ENCODE measurements at places on chromosomes 6 and 20. TPM values are rescaled to one million over a fixed set of nuclear protein-coding genes. Genes with fewer than 3 reads are reported as not detected.
A peak's percentile ranks its signal among the peaks of the same experiment; 100 is the strongest.

The GNL1 gene
- polyA plus RNA-seq, result 77.8 TPM

- DNase-seq, result no peak
Observed at GRCh38 chr6:162082520-162082919, 645.0 kb downstream of the PRKN start.

DNA sequence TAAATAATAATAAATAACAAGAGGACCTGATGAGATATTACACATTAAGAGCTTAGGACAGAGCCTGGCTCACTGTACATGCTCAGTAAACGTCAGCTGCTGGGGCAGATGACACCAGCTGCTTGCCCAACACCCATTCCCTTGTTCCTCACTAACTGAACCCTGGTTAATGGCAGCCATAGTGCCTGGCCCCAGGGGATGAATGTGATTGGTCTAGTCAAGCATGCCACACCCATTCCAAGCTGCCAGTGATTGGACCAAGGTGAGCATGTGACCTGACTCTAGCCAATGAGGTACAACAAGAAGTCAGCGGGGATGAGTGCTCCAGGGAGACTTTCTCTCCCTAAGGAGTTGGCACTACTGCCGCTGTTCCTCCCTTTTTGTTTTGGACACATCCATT lies 85.1 kb upstream of the PTPN1 start:
- DNase-seq, result no peak

- no peak for DNase-seq
Observed at GRCh38 chr6:54010340-54011276, 100.6 kb upstream of the MLIP start.

The APCDD1L gene
- polyA plus RNA-seq, result 0.62 TPM

DNA sequence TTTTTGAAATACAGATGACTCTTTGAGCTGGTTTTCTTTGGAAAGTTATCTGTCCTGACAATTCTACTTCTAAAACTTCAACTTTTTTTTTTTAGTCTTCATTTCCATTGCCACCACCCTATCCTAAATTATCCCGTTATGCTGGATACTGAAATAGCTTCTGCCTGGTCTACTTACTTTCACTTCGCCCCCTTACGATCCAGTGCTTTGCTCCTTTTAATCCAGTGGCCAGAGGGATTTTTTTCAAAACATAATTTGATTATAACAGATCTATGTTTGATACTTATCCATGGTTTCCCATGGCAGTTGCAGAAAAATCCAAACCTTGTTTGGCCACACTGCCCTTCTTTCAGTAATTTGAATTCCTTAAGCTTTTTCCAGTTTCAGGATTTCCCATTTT lies 27.4 kb downstream of the ASXL1 start:
- DNase-seq, result no peak

- no peak for DNase-seq
Observed at GRCh38 chr6:158958504-158959386, 41.3 kb downstream of the RSPH3 start.

The TREML2 gene
- polyA plus RNA-seq, result not detected

The BMP6 gene
- polyA plus RNA-seq, result 24.9 TPM

GRCh38 chr6:142944124-142945048 lies 590 bp downstream of the HIVEP2 start:
- peak; percentile 95 for DNase-seq

The CTAGE9 gene
- polyA plus RNA-seq, result not detected

The UNC93A gene
- polyA plus RNA-seq, result not detected

DNA sequence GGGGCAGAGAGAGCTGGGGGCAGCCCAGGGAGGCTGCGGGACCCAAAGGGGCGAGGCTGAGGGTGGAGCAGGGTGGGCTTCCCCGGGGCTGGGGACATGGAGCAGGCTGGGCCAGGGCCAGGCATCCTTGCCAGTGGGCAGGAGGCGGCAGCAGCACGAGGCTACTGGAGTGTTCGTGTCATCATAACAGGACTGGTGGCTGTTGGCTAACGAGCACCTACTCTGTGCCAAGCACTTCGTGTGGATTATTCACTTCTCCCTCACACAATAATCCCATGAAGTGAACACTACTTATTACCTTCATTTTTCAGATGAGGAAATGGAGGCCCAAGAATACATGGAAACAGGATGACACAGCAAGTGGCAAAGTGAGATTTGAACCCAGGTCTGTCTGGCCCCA lies 41.7 kb downstream of the GRM4 start:
- no peak for DNase-seq

- DNase-seq, result peak; percentile 39
Observed at GRCh38 chr6:166275714-166276166, 32.5 kb downstream of the PRR18 start.

The TNXB gene
- 13.3 TPM for polyA plus RNA-seq

DNA sequence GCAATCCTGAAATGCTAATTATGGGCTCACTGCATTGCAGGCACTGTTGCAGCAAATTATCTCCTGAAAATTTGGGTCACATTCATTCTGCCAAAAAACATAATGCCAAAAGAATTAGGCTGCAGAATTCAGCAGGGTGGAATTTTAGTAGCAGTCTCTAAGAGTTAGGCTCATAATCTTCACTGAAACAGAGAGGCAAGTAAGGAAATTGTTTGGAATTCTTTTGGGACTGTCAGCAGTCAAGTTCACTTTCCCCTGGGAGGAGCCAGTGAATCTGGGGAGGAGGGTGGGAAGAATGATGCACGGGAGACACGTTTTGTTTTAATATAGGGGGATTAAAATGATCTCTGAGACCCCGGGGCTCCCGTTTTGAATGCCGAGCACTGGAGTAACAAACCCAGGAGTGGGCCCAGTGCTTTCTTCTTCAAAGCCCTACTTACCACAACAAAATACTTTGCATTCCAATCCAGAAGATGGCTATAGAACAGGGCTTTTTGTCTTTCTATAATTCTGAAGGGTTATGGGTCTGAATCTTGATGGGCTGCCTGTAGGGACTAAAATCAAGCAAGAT lies 44.7 kb downstream of the SOBP start:
- DNase-seq, result no peak

The ABCF1 gene
- 60.6 TPM for polyA plus RNA-seq

DNA sequence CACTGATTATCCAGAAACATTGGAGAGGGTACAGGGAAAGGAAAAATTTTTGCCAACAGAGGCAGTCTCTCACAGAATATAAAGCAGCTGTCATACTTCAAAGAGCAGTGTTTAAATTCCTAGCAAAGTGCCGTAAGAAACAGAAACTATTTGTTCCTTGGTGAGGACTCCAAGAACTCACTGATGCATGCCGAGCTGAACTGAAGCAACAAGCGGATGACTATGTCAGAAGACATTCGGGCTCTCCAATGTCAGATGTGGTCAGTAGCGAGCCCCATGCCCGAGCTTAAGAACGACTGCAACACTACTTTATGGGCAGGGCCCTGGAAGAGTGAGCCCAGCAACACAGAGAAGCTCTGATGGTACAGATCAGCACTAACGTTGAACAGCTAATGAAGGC lies 54.7 kb downstream of the OR2B6 start:
- DNase-seq, result no peak

GRCh38 chr20:25676164-25676809 lies 20.4 kb downstream of the ZNF337 start:
- DNase-seq, result no peak

The PRL gene
- polyA plus RNA-seq, result 0.58 TPM

- no peak for DNase-seq
Observed at GRCh38 chr6:4506223-4506622, 270.0 kb upstream of the CDYL start.

DNA sequence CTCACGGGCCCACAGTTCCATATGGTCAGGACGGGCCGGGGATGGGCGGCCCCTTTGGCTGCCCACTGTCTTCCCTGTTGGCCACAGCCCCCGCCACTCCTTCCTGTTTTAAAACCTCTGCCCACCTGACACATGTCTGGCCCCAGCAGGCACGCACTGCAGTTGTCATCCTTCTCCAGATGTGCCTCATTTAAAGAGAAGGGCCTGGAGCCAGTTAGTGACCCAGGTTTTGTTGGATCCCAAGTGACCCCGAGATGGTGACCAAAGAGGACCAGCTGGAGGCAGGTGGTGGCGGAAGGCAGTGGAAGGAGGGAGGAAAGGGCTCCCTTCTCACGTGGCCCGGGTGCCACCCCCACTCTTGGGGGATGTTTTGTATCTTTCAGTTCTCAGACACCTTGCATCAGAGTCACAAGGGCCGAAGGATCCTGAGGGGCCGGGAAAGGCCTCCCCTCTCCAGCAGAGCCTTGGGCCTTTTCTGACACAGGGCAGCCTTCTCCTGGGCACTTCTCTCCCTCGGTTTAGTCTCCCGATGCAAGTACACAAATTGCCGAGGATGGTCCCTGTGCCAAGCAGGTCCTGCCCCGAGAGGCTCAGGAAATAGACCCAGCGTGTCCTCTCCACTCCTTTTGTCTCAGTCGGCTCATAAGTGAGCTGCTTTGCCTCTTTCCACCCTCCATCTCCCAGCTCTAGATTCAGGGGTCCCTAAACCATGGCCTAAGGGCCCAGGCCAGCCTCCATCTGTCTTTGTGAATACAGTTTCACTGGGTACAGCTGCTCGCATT lies 117.6 kb downstream of the SULF2 start:
- DNase-seq, result no peak

The HEY2 gene
- 12.7 TPM for polyA plus RNA-seq

DNA sequence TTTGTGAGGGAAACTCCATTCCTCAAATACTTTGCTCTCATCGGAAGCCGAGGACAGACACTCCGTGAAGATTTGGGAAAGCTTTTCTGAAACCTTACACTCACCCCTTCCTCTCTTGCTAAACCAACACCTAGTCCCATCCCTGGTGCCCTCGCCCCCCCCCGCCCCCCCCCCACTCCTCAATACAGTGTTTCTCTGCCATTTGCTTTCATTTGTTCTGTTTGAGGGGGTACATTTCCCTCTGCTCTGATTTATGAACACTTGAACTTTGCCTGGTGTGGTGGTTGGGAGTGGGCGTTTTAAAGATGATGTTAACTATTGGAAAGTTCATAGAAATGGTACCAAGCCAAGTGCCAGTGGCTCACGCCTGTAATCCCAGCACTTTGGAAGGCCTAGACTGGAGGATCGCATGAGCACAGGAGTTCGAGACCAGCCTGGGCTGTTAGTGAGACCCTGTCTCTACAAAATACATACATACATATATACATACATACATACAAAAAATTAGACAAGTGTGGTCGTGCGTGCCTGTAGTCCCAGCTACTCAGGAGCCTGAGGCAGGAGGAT lies 1.1 kb downstream of the RAB32 start:
- peak; percentile 13 for DNase-seq

DNA sequence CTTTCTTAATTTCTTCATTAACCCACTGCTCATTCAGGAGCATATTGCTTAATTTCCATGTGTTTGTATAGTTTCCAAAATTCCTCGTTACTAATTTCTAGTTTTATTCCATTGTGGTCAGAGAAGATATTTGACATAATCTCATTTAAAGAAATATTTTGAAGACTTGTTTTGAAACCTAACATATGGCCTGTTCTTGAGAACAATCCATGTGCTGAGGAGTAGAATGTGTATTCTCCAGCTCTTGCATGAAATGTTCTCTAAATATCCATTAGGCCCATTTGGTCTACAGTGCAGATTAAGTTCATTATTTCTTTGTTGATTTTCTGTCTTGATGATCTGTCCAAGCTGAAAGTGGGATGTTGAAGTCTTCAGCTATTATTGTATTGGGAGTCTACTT lies 251.7 kb downstream of the ALDH8A1 start:
- no peak for DNase-seq

The SYCP2 gene
- polyA plus RNA-seq, result 0.70 TPM

The BMP7 gene
- 0.42 TPM for polyA plus RNA-seq

DNA sequence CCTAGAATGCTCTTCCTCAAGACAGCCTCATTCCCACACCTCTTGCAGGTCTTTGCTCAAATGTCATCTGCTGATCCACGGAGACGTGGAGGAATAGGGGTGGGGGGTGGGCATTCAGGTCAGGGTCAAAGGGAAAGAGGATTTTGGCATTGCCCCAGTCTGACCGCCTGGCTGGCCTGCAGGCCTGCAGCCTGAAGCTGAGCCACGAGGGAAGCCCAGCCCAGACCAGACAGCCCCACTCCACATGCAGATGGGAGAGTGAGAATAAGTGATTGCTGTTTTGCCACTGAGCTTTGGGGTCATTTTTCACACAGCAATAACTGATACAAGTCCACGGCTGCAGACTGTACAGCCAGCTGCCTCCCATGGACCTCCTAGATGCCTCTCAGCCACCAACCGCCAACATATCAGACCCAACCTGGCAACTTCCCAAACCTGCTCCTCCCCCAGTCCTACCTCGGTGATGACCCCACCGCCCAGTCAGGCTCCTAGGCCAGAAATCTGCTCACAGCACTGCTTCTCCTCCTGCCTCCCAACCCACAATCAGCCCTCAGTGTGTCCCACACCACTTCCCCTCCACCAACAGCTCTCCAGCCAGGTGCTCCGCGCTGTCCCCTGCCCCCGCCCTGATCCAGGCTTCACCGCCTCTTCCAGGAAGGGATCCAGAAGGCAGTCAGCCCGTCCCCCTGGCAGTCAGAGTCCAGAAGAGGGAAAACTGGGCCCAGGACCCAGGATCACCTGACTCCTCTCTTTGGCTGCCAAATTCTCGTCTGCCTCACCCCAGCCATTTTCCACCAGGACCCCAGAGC lies 14.0 kb downstream of the KIAA1755 start:
- peak; percentile 58 for DNase-seq

GRCh38 chr6:113331021-113331420 lies 526.1 kb upstream of the MARCKS start:
- DNase-seq, result no peak

DNA sequence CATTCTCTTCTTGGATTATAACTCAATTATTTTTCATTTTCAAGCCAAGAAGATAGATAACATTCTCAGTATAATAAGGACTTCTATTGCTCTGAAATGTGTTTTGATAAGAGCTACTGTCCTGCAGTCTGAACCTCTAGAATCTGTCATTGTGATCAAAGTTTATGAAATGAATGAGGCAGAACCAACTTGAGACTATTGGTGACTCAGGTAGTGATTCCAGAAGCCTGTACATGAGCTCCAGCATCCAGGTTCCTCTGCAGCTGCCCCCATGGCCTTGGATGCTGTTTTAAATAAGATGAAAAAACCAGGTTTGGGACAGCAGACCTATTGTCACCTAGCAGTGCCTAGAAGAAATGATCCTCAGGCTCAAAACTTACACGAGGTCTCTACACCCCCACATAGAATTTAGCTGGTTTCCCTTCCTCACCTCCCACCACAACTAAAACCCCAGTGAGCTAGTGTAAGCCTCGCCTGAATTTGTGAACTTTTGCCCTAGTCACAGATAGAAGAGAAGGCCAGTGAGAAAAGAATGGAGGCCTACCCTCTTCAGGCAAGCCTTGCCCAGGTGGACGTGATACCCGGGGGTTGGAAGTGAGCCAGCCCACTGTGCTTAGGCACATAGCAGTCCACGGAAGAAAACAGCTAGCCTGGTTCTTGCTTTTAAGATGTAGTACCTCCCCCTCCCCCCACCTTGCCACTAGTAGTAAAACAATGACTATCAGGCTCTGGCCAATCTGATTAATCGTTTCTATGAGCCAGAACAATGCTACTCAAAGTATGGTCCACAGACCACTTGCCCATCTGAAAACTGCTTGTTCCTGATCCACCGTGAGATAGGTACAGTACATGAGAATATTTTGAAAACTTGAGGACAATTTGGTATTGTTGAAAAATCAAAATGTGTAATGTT lies 73.0 kb upstream of the SYNJ2 start:
- no peak for DNase-seq

DNA sequence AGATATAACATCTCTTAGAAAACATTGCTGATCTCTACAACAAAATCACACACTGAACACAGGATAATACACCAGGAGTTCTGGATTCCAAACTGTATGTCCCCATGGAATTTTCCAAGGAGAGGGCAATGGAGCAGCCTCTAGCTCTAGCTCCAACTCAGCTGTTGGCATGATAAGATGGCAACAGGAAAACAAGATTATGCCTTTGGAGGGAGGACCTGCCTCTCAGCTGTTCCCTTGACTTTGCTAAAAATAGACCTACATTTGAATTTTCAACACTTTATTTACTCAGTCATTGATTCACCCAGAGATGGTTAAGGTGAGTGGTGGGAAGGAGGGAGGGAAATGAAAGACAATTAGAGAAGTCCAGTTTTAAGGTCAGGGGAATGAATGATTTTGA lies 246.7 kb downstream of the ALDH8A1 start:
- no peak for DNase-seq

The OR2B6 gene
- polyA plus RNA-seq, result not detected
